SK-MEL-5 (cell line): ENCODE measurements at places on chromosomes 3 and 15.

DNA sequence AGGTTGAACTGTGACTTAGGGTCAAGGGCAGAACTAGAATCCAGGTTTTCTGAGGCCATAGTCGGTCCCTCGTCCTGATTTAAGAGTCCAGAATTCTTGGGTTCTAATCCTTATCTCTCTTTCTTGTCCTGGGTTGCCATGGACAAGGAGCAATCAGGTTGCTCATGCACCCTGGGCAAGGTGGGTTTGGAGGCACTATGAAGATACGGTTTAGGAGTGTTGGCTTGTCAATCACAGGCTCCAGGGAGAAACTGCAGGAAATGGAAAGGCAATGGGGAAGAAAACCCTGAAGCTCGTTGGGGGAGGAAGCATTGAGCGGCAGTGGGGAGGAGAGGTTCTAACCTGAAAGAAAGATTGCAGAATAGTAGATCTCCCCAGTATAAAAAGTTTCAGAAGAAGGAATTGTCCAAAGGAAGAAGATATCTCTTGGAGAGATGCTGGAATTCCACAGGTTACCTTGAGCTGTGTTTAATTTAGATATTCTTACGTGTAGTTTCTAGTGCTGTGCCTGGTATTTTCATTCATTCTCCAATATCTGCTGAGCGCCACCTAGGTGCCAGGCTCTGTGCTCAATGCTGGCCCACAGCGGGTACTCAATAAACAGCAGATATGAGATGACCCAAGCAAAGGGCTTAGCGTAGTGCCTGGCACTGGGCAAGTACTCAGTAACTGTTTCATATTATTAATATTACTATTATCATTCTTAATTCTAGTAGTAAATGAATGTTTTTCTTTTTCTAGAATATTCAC is 2.0 kb downstream of the ACAN start:
- DNase-seq, result no peak

GRCh38 chr15:89144491-89144890 is 56.2 kb downstream of the ABHD2 start:
- DNase-seq, result no peak

DNA sequence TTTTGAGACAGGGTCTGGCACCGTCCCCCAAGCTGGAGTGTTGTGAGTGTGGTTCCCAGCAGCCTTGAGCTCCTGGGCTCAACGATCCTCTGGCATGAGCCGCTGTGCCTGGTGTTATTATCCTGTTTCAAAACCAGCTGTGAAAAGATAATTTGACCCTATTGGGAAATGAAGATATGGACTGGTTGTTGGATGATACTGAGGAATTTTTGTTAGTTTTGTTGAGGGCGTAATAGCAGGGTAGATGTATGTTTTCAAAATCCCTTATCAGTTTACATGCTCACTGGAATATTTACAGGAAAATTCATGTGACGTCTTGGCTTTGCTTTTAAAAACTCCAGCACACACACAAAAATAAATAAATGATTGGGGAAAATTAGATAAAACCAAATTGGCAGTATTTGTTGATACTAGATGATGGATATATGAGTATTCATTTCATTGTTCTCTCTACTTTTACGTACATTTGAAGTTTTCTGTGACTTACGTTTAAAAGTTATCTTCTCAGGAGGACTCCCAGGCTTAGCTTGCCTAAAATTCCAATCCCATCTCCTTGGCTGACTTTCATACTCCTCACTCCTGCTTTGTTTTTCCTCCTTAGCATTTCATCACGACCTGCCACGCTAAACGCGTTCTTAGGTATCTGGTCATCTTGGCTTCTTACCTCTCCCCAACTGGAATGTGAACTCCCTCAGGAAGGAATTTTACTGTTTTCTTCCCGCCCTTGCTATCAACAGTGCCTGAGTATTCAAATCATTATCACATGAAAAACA is 56.8 kb upstream of the TFRC start:
- DNase-seq, result no peak

GRCh38 chr3:16114429-16114828 is 60.1 kb upstream of the GALNT15 start:
- DNase-seq, result no peak

- peak; percentile 22 for DNase-seq
Observed at GRCh38 chr3:103924544-103924943, 1442.2 kb upstream of the ALCAM start.

DNA sequence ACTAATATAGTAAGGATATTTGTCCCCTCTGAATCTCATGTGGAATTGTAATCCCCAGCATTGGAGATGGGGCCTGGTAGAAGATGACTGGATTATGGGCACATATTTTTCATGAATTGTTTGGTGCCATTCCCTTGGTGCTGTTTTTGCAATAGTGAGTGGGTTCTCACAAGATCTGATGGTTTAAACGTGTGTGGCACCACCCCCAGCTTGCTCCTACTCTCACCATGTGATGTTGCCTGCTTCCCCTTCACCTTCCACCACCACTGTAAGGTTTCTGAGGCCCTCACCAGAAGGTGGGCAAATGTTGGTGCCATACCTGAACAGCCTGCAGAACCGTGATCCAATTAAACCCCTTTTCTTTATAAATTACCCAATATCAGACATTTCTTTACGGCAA is 28.1 kb upstream of the SERPINI2 start:
- DNase-seq, result no peak

- no peak for DNase-seq
Observed at GRCh38 chr3:143429628-143430514, 310.3 kb downstream of the CHST2 start.

- no peak for DNase-seq
Observed at GRCh38 chr3:173938159-173938558, 540.6 kb downstream of the NLGN1 start.

- DNase-seq, result no peak
Observed at GRCh38 chr15:83379579-83379959, 67.6 kb upstream of the SH3GL3 start.

DNA sequence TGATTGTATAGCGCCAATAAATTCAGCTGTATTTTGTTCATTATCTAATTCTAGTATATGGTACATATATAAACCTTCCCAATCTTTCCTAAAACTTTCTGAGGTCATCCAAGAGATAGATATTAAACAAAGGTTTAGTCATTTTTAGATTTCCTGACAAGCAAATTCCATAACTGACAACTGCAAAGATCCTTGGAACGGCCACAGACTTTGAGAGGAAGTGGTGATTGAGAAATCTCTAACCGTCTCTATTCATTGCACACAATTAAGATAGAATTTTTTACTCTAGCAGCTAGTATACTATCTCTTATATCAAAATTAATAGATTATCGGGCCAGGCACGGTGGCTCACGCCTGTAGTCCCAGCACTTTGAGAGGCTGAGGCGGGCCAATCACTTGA is 4.7 kb downstream of the CSNK1G1 start:
- no peak for DNase-seq

- peak; percentile 55 for DNase-seq
Observed at GRCh38 chr3:142866841-142867631, 21.8 kb downstream of the PCOLCE2 start.

GRCh38 chr3:123664753-123665152 is 79.9 kb upstream of the HACD2 start:
- DNase-seq, result no peak

GRCh38 chr15:25406261-25406660 is 32.6 kb downstream of the UBE3A start:
- DNase-seq, result no peak

GRCh38 chr3:63753567-63753966 is 65.5 kb upstream of the C3orf49 start:
- no peak for DNase-seq

DNA sequence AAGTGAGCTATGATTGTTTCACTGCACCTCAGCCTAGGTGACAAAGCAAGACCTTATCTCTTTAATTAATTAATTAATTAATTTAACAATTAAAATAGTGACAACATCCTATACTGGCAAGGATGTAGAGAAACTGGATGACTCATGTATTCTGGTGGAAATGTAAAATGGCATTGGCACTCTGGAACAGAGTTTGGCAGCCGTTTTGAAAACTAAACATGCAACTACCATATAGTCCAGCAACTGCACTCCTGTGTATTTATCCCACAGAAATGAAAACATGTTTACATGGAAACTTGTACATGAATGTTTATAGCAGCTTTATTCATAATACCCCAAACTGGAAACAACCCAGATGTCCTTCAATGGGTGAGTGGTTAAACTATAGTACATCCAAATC is 56.6 kb downstream of the ANP32A start:
- DNase-seq, result no peak

DNA sequence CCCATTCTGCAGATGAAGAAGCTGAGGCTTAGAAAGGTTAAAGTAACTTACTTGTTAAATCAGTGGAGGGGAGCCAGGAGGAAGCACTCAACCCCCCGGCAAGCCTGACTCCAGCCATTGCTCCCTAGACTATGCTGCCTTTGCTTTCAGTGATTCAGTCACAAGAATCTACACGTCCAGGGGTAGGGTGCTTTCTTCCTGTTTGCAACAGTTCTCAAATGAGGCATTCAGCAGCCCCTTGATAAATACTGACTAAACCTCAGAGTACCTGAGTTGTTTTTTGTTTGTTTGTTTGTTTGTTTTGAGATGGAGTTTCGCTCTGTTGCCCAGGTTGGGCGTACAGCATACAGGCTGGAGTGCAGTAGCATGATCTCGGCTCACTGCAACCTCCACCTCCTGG is 28.6 kb downstream of the MAGEF1 start:
- no peak for DNase-seq

- DNase-seq, result peak; percentile 73
Observed at GRCh38 chr3:11335056-11335608, 62.9 kb downstream of the ATG7 start.

DNA sequence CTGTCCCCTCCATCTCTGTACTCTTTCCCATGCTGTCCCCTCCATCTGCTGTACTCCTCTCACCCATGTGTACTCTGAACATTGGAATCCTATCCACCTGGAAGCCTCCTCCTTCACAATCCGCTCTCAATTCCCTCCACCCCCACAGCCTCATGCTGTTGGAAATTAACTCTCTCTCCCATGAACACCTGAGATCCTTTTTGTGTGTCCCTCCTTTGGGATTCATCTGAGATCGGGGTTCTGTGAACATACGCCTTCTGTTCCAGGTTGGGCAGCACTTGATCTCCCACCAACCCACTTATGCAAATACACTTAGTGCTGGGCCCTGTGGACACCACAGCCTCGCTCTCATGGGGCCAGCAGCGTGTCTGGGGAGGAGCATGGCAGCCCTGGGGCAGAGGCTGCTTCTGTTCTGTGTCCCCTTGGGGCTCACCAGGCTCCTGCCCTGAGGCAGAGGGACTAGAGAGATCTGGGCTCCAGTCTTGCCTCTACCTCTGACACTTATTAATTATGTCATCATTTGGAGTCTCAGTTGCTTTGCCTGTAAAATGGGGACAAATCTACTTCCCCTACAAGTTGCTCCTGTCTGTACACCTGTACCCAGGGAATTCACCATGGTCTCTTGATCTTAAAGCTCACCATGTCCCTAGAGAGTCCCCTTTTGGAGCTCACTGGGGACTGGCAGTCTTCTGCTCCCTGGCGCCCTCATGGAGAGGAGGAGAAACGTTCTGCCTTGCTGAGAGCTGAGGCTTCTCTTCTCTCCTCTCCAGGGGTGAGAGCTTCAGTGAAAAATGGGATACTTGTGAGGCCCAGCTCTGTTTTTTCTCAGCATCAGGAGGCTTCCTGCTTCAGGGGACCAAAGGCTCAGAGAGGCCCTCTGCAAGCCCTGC is 42.7 kb downstream of the ITGA11 start:
- no peak for DNase-seq

DNA sequence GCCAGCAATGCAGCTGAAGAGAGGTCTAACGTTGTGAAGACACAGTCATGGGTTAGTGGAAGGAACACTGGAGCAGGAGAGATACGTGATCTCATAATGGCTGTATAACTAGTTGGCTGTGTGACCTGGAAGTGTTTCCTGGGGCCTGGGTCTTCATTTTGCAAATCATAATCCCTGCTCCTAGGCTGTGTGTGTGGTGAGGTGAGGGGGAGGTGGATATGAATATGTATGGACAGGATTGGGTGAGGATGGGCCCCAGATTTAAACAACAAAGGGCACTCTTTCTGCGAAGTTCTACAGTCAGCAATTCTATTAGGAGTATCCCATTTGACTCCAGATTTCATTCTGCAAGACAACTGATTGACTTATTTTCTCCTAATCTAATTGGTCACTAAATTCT is 41.3 kb downstream of the ANKRD28 start:
- peak; percentile 74 for DNase-seq

GRCh38 chr15:72242775-72243370 is 11.9 kb upstream of the PKM start:
- DNase-seq, result no peak

GRCh38 chr3:150077581-150078247 is 107.0 kb upstream of the PFN2 start:
- no peak for DNase-seq

DNA sequence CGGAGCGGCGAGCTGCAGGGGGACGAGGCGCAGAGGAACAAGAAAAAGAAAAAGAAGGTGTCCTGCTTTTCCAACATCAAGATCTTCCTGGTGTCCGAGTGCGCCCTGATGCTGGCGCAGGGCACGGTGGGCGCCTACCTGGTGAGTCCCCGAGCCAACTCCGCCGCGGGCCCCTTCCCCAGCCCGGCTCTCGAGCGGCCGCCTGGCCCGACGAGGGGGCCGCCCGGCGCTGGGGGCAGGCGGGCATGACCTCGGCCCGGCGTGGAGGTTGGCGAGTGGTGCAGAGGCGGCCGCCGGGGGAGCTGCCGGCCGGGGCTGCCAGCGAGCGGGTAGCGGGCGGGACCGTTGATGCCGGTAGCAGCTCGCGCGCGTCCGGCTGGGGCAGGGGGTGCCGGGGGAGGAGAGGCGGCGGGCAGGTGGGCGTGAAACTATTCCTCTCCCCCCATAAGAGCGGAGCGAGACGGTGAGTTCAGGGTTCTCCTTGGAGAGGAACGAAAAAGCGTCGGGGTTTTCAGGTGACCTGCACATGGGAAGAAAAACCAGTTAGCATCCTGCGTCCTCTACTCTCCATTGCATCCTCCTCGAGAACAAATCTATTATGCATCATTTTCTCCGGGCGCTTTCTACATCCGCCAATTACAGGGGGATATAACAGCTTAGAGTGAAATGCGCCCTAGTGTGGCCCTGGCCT is 585 bp downstream of the SLCO3A1 start:
- peak; percentile 21 for DNase-seq

DNA sequence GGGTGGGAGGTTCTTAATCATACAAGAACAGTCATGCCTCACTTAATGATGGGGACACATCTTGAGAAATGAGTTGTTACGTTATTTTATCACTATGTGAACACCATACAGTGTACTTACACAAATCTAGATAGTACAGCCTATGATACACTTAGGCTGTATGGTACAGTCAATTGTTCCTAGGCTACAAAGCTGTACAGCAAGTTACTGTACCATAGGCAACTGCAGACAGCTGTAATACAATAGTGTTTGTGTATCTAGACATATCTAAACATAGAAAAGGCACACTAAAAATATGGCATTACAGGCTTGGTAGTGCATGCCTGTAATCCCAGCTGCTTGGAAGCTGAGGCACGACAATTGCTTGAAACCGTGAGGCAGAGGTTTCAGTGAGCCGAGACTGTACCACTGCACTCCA is 55.7 kb upstream of the PLXND1 start:
- no peak for DNase-seq

DNA sequence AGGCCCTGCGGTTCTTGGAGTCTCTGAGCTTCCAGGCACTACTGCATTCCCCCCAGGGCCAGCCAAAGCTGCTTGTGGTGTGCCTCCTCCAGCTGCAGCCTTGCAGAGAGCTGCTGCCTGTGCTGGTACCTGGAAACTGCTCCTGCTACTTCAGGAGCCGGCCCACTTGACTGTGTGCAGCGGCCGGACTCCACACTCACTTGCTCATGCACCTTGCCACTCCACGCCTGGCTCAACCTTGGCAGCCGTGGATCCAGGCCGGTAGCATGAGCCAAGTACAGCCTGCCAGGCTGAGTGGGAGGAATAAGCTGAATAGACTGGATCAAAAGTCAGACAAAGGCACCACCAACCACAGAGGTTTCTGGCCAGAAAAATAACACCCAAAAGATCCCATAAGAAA is 169.7 kb downstream of the TJP1 start:
- no peak for DNase-seq
